Stimulated activated CD8-positive, alpha-beta memory T cell treated with anti-CD3 and anti-CD28 coated beads, Interleukin-4, amount 100 ng/mL, for 4 hours (primary cell): ENCODE measurements at places on chromosomes 16 and 17.

DNA sequence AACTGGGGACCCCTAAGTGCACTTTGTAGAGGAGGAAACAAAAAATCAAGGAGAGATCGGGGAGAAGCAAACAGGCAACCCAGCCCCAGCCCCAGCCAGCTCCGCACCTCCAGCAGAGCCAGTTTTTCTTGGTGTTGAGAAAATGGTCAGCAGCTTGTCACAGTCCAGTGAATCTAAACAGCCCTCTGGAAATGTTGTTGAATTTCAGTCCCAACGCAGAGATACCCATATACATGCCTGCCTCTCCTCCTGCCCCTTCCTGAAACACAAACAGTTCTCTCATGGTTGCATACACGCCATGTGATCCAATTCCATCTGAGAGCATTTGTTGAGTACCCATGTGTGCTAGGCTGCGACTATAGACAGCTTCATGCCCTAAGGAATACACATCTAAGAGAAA lies 42.4 kb upstream of the LHX1 start:
- no peak for DNase-seq

- DNase-seq, result no peak
Measured at GRCh38 chr17:59428916-59429485, 97.5 kb downstream of the YPEL2 start.

GRCh38 chr17:50828508-50829170 lies 6.7 kb upstream of the WFIKKN2 start:
- DNase-seq, result no peak

- no peak for DNase-seq
Measured at GRCh38 chr17:66406701-66407644, 104.6 kb downstream of the PRKCA start.

GRCh38 chr16:17129971-17130370 lies 340.8 kb downstream of the XYLT1 start:
- DNase-seq, result no peak
